ENCODE measurements at places on chromosomes 16 and 17.

- DNase-seq, result no peak
These were observed 19.4 kb downstream of the TMEM94 start for GRCh38 chr17:75475851-75476250.

GRCh38 chr16:15055141-15056053 is 477 bp downstream of the NTAN1 start:
- DNase-seq, result no peak

DNA sequence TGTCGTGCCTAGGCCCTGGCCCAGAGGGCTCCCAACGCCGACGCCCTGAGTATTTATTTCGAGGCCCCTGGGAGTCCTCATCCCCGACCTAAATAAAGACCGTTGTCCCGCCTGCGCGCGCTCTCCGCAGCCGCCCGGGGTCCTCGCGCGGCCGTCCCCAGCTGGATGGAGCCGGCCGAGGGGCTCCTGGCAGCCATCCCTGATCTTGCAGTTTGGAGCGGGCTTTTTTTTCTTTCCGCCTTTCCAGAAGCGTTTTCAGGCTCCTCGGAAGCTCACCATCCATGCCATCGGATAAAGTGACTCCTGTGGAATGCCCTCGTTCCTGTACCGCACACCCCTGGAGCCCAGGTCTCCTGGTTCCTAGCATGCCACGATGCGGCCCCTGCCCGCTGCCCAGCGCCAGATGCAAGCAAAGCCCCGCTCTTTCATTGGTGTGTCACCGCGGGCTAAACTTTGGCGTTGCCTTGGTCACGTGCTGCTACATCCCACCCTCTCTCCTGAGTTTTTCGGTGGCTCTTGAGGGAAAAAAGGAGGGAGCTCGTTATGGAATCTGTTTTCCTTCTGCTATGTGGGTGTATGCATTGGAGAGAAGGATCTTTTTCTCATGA is 716 bp downstream of the TMEM94 start:
- DNase-seq, result peak; percentile 82

DNA sequence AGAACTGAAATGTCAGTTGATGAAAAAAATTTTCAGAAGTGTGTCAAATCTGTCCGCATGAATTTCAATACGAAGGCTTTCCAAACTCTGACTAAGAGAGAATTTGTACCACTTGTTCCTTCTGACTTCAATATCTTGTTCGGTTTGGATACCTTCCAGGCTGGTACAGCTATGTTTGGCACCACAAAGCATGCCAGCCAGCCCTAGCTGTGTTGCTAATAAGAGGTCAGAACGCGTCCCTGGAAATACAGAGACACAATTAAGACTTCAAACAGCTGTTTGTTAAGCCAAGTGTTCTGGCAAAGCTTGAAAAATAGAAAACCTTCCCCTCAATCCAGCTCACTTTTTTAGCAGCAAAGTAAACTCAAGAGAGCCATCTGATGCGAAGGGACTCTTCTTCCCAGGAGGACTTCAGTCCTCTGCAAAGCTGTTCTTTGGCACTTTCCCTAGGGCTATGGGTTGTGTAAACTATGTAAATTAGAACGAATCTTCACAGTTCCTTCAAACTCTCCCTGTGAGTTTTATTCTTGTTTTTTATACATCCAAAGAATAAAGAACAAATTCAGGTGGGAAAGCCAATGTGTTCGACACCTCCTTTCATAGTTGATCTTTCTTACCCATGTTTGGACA is 35.1 kb downstream of the GRB2 start:
- no peak for DNase-seq

DNA sequence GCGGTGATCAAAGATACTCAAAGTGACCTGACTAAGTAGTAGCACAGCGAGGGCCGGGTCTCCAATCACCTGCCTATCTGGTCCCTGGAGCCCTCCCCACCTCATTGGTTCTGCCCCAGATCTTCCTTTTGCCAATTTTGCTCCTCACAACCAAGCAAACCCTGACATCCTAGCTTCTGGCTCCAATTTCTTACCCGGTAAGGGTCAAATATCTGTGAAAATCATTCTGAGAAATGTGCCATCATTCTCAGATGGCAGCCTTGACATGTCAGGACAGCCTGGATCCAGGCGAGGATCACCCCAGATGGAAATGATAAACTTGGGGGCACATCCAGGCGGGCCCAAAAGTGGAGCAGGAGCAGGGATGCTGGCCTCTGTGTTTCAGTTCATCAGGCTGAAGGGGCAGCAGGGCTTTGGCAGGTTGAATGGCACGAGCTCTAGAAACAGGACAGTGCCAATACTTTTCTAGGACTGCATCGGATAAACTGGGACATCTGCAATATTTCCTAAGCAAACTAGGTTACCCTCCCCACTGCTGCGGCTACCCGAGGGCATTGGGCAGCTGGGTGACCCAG is 83.9 kb downstream of the SHISA6 start:
- no peak for DNase-seq

DNA sequence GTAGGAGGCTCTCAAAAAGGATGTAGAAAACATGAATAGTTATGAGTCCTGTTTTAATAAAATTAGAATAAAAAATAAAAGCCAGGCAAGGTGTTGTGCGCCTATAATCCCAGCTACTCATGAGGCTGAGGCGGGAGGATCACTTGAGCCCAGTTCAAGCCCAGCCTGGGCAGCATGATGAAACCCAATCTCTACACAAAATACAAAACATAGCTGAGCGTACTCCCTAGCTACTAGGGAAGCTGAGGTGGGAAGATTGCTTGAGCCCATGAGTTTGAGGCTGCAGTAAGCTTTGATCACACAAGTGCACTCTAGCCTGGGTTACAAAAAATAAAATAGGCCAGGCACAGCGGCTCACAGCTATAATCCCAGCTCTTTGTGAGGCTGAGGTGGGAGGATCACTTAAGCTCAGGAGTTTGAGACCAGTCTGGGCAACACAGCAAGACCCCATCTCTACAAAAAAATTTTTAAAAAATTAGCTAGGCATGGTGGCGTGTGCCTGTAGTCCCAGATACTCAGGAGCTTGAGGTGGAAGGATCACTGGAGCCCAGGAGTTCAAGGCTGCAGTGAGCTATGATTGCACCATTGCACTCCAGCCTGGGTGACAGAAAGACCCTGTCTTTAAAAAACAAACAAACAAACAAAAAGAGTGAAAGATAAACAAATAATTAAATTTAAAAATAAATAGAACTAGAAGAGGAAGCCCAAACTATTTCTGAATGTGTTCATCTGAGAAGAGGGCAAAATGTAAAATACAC is 17.2 kb upstream of the PRM1 start:
- no peak for DNase-seq

DNA sequence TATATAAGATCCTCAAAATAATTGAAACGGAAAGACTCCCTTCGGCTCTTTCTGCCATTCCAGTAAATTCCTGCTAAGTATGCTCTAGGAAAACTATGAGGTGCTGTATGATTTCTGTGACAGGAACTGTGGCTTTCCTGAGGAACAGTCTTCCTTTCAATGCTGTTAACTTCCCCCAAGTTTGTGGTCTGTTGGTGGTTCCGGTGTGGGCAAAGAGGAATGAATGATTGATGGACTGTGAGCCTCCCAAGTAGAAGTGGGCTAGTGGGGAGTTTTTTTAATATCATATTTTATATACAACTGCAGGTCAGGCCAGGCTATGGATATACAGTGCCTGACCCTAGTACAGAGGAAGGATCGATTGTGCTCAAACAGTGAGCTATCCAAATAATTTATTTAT is 560.7 kb upstream of the RBFOX1 start:
- no peak for DNase-seq

DNA sequence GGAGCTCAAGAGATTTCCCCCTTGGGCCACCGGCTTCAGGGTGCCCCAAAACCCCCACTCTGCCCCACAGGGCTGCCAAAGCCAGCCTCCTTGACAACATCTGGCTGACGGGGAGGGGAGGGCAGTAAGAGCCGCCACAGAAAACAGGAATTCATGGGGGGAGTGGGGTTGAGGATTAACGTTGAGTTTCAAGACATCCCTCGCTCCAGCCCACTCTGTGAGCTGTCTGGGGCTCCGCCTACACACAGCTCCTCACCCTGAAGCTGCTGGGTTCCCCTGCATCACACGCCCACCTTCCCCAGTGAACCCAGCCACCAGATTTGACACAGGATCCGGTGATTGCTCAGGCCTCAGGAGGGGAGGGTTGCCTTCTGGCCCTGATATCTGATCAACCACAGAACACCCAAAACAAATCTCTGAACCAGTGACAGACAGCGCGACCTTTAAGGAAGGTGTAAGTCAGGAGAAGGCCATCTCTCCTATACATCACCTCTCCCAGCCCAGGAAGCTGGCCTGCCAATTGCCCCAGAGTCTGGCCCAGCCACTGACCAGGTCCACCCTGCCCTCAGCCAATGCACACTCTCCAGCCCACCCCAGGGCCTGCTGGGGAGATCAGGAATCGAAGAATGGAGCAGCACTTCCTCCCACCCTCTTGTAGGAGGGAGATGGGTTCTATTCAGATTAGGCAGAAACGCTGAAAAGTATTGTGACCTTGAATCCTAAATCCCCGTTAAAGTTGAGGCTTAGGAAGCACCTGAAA is 132.1 kb downstream of the CLEC16A start:
- no peak for DNase-seq

GRCh38 chr17:5043524-5043923 is 8.3 kb upstream of the SLC52A1 start:
- no peak for DNase-seq

DNA sequence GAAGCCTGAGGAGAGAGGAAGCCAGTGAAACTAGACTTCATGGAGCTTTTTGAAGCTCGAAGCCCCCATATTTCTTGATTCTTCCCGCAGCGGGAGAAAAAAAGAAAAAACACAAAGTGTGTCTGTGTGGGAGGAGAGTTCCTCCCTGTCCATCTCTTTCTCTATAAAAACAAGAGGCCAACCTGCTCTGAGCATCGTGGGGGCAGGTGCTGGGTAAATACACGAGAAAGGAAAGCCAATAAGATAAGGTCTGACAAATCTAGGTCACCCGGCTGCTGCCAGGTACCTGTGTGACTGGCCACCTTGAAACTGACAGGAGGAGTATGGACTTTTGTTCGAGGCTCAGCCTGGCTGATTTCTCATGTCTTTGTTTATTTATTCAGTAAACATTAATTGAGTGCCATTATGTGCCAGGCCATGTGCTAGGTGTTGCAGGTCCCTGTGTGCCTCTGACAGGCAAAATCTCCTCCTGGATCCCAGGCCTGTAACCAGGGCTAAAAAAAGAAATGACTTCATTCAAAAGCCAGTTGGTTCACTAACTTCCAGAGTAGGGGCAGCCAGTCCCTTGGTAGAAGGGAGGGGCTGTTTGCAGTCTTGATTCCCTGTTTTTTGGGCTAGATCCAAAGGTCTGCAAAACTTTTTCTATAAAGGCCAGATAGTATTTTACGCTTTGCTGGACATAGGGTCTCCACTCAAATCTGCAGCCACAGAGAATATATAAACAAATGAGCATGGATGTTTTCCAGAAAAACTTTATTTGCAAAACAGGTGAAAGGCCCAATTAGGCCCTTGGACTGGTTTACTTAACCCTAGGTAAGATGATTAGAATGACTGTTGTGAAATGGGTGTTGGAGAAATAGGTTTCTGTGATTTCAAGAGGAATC is 35.6 kb downstream of the YPEL2 start:
- no peak for DNase-seq

GRCh38 chr17:82343560-82343959 is 10.0 kb upstream of the SECTM1 start:
- DNase-seq, result no peak

DNA sequence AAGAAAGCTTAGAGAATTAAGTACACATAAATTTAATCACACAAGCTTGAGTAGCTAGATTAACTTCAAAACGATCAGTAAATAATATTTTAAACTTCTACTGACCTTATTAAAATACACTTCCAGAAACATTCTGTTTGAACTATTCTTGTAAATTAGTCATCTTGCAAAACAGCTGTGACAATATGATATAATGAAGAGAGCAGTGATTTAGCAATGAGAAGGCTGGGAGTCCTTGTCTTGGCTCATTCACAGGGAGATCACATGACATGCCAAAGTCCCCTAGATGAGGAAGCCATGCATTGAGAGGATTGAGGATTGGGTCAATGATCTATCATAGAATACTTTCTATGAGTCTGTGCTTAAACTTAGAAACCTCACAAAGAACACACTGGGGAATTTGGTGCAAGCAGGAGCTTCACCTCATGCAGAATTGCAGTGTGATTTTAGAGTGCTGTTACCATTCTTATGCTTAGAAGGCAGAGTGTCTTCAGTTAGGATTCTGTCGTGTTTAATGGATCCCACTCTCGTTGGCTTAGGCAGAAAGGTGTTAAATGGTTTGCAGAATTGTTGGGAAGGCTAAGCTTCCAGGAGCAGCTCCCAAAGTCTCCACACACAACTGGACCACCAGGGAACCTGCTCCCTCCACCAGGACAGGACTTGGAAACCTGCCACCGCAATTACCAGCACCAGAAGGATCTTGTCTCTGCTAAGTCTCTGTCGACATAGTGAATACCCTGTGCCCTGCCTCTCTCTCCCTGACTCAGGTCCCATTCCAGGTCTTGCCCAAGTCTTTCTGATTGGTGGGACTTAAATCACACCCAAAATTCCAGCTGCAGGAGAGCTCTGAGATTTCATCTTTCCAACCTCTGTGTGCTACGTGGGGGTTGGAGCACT is 87.1 kb downstream of the USP22 start:
- no peak for DNase-seq

DNA sequence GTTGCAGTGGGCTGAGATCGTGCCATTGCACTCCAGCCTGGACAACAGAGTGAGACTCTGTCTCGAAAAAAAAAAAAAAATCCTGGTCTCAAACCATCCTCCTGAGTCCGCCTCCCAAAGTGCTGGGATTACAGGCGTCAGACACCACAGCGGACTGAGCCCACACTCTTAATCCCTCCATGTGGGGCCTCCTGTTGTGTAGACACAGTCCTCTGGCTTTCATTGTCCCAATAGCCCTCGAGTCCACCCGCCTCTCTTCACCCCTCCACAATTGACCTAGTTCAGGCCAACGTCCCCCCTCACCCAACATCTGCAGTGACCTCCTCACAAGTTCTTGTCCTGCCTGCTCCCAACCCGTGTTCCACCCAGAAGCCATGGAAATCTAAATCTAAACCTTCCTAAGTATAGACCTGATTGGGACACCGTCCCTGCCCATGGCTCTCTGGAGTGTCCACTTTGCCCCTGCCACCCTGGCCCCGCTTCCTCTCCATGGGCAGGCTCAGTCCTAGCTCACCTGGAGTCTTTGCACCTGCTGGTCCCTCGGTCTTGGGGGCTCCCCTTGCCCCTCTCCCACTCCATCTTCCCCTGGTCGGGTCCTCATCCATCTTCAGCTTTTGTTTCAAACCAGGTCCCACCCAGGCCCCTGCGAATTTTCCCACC is 46.7 kb downstream of the HAPSTR1 start:
- no peak for DNase-seq

- no peak for DNase-seq
These were observed 57.9 kb downstream of the ARSG start for GRCh38 chr17:68349157-68349556.

GRCh38 chr17:57365420-57365819 is 109.1 kb downstream of the MSI2 start:
- DNase-seq, result no peak

DNA sequence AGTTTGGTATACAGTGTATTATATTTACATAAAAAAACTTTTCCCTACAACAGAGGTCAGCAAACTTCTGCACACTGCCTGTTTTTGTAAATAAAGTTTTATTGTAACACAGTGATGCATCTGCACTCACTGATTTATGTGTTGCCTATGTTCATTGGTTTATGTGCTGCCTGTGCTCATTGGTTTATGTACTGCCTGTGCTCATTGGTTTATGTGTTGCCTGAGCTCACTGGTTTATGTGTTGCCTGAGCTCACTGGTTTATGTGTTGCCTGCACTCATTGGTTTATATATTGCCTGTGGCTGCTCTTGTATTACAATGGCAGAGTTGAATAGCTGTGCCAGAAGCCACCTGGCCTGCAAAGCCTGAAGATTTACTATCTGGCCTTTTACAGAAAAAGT is 81.6 kb downstream of the MYH11 start:
- DNase-seq, result no peak
